ENCODE measurements at places on chromosomes 1 and 21. TPM values are rescaled to one million over a fixed set of nuclear protein-coding genes. Genes with fewer than 3 reads are reported as not detected.
A peak's percentile ranks its signal among the peaks of the same experiment; 100 is the strongest.

The C21orf58 gene
- total RNA-seq = 2.2 TPM

The LCK gene
- total RNA-seq = 0.29 TPM

The SYTL1 gene
- total RNA-seq = under 0.01 TPM

The RHEX gene
- total RNA-seq = not detected

The AADACL3 gene
- total RNA-seq = not detected

The SLC16A4 gene
- total RNA-seq = 76.0 TPM

The NUAK2 gene
- total RNA-seq = 3.6 TPM

The CD1D gene
- total RNA-seq = under 0.01 TPM

DNA sequence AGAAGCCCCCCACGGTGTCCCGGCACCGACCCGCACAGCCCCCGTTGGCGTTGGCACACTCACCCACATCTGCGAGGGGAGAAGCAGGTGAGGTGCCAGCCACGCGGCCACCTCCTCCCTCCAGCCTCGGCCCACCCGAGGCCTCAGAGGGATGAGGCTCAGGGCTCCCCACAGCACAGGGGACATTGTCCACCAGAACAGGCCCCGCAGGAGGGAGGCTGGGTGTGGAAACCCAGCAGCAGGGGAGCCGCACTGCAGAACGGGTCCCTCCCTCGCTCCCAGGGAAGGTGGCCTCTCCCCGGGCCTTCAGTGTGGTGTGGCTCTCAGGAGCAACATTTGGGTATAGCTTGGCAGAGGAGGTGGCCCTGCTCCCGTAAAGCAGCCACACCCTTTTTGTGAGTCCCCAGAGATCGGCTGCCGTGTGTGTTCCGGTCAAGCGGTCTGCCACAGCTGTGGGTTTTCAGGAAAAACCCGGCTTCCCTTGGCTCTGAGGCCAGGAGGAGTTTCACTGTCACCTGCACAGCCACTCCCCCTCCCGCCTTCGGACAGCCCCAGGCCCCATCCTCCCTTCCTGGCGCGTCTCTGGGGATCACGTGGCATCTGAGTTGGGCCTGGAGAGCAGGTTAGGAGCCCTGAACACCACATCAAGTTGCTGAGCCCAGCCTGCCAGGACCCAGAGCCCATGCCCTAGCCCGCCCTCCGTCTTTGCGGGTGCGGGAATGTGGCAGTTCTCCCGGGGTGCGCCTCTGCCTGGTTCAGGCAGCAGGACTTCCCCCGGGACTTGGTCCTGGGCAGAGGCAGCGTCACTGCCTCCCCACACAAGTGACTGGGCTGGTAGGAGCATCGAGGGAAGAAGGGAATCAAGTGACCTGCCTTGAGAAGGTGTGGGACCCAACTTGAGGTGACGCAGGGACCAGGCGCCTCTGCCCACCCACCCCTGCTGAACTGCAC lies 64.0 kb downstream of the MEGF6 start:
- DNase-seq = peak; percentile 96

DNA sequence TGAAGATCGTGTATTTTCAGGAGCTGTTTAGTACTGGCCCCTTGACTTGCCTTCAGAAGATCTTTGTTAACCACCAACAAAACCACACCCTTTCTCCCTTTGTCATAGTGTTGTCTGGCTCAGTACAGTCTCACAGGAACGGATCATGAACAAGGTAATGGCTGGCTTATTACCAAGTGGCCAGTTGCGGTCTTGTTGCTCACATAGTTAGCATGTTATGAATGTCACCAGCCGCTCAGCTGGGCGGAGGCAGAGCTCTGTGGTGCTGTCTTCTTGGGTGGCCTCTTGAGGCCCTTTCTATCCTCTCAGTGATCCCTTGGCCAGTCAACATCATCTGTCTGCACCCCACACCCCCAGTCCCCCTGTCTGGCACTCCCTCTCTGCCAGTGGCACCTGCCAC lies 21.4 kb downstream of the CNIH3 start:
- DNase-seq = peak; percentile 87

GRCh38 chr1:59328353-59328752 lies 31.5 kb downstream of the FGGY start:
- DNase-seq = no peak

- no peak for DNase-seq
These were observed 483 bp downstream of the YBEY start for GRCh38 chr21:46286648-46287002.

- DNase-seq = peak; percentile 66
These were observed 1.1 kb downstream of the POGZ start for GRCh38 chr1:151457911-151458801.

DNA sequence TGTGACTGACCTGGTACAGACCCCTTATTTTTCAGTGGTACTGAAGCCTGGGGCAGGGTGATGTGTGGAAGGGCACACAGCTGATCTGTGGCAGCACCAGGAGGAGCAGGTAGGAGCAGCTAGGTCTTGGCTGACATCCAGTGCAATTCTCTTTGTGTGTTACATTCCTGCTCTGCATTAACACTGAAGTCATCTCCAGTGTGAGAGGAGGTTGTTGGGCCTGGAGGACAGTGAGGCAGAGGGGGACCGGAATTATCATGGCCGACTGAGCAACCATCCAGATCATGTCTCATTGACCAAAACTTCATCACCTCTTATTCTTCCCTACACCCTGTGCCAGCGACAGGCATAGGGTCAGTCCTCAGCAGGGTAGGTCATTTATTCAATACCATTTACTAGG lies 1.5 kb downstream of the SLAMF8 start:
- DNase-seq = no peak

- DNase-seq = peak; percentile 34
These were observed 5.9 kb downstream of the GNAT2 start for GRCh38 chr1:109613361-109614147.

DNA sequence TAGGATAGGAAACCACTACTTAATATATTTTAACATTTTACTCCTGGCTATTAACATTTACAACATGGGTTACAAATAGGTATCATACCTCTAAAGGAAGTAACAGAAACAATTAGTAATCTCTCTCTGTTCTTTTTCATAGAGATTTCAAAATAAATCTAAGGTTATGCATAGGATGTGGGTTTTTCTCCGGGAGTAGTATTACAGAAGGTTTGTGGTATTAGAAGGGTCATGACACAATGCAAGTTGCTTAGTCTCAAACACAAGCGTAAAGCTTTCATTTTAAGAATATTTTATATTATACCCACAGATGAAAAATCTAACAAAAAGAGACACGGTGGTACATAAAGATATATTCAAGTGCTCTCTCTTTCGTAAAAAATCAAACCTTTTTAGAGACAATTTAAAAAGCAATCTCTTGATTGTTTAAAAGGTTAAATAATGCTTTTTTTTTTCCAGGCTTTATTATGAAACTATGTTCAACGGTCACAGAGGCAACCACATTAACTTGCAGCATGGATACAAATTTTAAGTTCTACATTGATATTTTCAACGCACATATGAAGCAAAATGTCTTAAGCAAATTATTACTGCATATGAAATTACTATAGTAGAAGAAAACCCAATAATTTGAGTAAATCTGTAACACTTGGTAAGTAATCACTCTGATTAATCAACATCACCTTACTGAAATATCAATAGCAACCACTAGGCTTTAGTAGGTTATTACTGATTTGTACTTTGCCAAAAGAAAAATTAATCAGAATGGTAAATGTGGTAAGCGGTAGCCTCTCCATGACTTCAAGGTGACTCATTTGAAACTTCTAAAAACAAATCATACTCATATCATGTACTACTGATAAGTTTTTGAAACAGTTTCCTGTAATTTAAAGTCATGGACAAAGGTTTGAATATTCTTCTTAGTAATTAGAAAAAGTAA lies 97.4 kb upstream of the GFI1 start:
- DNase-seq = peak; percentile 83

DNA sequence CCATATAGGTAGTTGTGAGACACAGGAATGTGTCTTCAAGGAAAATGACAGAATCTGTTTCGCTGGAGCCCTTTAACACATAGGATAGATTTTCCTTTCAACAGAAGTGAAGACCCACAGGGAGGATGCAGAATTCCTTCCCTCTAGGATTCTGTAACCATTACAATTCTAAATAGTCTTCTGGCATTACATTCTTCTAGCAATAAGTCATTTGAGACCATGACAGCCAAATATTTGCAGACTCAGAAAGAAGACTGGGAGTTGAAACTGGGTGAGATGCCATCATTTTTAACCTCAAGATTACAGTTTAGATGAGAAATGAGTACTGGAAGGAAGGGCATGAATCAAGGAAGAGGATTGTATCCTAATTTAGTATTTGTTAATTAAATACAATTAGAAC lies 61.6 kb downstream of the ZBTB18 start:
- peak; percentile 38 for DNase-seq

DNA sequence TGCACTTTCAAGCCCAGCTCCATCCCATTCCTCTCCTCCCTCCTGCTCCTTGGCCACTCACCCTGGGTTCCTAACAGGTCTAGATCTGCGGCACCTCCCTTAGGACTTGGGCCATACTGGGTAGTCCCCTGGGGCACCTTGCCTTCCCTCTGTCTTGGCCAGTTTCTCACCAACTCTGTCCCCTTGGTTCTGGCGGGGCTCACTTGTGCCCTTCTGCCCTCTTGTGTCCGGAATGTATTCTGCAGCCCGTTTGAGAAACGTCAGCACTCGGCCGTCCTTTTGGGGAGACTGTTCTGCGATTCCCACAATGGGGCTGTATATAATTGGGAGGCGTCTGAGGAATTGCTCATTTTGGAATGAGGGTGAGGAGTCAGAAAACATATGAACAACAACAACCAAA lies 162.4 kb downstream of the ZSCAN20 start:
- peak; percentile 86 for DNase-seq

DNA sequence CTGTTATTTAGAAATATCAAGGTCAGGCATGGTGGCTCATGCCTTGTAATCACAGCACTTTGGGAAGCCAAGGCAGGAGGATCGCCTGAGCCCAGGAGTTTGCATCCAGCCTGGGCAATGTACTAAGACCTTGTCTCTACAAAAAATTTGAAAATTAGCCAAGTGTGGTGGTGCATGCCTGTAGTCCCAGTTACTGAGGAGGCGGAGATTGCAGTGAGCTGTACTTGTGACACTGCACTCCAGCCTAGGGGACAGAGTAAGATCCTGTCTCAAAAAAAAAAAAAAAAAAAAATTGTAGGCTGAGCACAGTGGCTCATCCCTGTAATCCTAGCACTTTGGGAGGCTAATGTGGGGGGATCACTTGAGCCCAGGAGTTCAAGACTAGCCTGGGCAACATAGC lies 45.3 kb downstream of the PIK3CD start:
- no peak for DNase-seq

- peak; percentile 78 for DNase-seq
These were observed 2.5 kb downstream of the WDR26 start for GRCh38 chr1:224432146-224432545.

DNA sequence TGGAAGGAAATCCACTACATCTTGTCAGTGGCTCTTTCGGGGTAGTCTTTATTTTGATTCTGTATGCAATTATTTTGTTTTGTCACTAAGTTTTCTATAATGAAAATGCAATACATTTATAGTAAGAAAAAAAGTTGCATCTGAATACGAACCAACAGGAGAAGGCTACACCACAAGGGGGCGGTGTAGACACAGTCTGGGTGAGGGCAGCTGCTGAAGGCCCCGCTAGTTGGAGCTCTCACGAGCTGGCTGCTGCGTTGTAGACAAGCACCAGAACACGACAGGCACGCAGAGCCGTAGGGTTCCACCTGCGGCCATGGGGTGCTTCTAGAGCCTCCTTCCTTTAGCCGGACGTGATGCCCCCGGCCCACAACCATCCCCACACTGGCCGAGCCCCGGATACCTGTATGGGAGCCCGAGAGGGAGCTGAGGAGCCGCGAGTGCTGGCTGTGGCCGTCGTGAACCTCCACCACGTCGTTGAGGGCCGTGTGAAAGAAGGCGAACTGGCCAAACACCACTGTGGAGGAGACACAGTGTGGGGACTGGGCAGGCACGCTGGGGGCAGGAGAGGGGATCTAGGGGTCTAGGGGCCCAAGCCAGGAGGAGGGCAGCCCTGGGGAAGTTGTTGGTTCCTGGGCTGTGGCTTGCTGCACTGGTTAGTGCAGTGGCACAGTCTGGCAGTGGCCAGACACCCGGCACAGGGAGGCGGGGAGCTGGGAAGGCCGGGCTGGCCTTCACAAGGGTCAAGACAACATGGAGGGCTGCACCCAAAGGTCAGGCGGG lies 160.8 kb downstream of the ZSCAN20 start:
- peak; percentile 94 for DNase-seq

GRCh38 chr1:41003640-41004220 lies 17.8 kb downstream of the SLFNL1 start:
- DNase-seq = peak; percentile 96

GRCh38 chr1:78668427-78668826 lies 18.8 kb downstream of the IFI44 start:
- DNase-seq = no peak

DNA sequence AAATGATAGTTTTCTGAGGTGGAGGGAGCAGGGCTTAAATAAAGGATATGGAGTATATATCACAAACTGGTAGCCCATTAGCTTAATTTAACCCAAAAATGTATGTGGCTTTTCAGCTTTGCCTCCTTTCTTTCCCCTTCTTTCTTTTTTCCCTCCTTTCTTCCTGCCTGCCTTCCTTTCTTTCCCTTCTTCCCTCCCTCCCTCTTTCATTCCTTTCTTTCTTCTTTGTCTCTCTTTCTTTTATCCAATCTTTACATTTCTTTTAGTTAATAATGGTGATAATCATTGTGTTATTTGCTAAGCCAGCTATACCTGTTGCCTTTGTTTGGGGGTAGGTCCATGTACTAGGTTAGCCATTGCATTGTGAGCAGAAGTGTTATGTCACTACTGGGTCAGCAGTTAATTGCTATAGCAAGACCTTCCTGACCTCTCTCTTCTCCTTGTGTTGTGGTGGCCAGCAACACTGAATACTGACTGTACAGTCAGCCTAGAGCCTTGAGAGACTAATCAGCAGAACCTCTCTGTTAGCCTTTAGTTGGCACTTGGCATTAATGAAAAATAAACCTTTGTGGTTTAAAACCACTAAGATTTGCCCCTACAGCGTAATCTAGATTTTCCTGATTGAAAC lies 5.1 kb downstream of the GORAB start:
- DNase-seq = no peak

DNA sequence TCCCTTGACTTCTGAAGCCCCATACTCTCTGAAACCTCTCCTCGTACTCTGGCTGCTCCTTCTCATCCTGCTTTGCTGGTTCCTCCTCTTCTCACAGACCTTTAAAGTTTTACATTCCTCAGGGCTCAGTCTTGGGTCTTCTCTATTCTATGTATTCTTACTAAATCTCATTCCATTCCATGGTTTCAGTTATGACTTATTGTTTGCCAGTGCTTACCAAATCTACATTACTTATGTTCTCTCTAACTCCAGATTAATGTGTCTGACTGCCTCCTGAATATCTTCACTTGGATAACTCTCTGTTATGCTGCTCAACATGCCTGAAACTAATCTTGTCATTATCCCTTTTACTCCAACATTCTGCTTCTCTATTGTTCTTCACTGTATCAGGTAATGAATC lies 5.4 kb upstream of the SLC35D1 start:
- no peak for DNase-seq

All from osteoblast (primary cell).